ENCODE measurements at places on chromosomes 1 and 21.

DNA sequence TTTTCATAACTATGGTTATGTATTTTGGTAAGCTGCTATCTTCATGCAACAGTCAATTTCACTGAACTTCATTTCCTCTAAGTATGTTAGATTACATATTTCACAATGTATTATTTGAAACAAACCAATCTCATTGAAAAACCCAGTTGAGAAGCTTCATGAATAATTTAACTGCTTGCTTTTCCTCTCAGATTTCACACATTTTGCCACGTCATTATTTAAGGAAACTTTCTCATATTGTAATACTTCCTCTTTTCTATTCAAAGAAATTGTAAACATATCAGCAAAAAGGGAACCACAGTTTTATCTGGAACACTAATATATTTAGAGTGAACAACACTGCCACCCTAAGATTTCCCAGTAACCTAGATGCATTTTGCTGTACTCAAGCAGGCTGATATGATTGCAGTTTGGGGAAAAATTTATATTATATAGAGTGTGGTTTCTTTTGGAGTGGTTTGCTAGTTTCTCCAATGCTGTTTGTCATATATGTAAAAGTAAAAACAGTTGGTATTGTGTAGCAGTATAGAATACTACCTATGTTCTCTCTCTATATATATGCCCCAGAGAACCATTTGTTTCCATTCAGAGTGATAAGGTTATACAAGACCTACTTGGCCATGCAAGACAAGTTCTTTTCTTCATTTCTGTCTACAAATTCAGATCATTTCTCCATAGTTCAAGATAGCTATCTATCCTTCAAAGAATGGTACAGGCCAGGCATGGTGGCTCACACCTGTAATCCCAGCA lies 28.4 kb upstream of the AHCTF1 start:
- DNase-seq: no peak

DNA sequence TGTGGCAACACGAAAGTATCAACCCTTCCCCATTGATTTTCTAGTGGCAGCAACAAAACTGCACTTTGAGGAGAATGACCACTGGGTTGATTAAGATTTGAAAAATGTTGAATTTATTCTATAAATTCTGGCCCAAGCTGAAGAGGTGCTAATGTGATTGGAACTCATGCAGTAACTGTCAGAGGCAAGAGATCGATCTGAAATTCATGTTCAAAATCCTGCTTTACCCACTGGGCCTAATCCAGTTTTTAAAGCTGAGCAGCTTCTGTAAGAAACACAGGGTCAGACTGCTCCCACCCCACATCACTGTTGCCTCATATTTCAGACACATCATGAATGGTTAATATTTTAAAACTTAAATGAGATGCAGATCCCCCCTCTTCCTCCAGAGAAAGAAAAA lies 617.5 kb upstream of the BEND5 start:
- DNase-seq: no peak

GRCh38 chr1:54965624-54966340 lies 14.6 kb upstream of the TMEM61 start:
- DNase-seq: no peak

- no peak for DNase-seq
Observed at GRCh38 chr21:29786496-29787360, 153.1 kb downstream of the GRIK1 start.

DNA sequence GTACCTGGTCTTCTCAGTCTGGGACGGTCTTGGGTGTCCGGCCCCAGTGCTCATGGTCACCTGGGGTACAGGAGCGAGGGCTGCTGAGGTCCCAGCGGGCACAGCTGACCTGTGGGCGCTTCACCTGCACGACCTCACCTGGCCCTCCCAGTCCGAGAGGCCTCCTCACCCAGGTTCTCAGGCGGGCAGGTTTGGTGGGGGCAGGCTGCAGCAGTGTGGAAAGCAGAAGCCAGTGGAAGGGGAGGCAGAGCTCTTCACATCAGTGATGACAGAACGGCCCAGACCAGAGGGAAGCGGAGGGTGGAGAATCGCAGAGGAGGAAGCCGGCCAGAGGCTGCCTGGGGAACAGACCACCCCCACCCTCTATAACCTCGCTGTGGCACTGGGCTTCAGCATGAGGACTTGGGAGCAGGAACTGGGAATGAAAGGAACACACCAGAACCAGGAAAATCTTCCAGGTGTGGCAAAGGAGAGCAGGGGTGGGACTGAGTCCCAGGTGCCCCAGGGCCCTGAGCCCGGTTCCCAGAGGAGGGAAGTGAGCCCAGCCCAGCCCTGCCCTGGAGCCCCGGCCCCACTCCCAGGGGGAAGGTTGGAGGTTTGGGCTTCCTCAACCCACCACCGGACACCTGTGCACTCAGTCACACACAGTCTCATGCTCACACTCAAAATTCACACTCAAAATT lies 265.2 kb upstream of the VAMP3 start:
- DNase-seq: no peak

GRCh38 chr21:35732788-35733187 lies 327.5 kb downstream of the SETD4 start:
- no peak for DNase-seq

Data from cerebellar nuclear complex (tissue), 1 donor.